ENCODE measurements at places on chromosomes 7 and 10. TPM values are rescaled to one million over a fixed set of nuclear protein-coding genes. Genes with fewer than 3 reads are reported as not detected.

DNA sequence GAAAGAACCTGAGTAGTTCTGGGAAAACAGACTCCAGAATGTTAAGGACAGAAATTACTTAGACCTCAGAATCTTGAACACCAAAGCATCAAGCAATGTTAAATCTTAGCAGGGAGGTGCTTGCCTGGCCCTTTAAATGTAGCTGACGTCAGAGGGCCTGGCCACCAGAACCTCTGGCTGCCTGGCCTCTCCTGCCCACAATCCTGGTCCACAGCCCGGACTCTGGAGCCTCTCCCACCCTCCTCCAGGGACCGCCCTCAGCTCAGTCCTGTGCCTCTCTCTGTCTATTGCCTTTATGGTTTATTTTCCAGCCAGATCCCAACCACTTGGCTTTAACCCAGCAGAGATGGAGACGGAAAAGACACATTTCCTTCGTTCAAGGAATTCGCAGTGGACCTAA, 42.2 kb upstream of the EGR2 start:
- DNase-seq = no peak

DNA sequence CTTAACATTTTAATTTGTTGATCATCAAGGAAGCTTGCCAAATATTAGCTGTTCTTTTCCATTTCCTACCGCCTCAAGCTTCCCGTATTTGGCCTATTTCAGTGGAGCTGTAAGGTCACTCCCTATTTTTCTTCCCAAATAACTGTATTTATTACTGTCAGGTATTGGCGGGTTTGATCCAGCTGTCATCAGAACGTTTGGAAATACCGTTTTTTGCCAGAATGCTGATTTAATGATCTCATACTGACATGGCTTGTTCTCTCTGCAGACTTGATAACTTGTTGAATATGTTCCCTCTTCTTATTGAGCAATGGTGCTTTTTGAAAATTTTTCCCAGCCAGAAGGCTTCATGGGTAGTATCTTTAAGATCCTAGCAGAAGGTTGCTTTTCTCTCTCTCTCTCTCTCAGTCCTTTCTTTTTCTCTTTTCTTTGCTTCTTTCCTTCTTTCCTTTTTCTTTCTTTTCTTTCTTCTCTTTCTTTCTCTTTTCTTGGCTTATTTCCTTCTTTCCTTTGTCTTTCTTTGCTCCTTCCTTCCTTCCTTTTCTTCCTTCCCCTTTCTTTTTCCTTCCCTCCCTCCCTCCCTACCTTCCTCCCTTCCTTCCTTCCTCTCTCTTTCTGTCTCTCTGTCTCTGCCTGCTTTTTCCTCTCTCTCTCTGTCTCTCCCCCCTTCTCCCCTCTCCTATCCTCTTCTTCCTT, 42.1 kb downstream of the CUX1 start:
- no peak for DNase-seq

DNA sequence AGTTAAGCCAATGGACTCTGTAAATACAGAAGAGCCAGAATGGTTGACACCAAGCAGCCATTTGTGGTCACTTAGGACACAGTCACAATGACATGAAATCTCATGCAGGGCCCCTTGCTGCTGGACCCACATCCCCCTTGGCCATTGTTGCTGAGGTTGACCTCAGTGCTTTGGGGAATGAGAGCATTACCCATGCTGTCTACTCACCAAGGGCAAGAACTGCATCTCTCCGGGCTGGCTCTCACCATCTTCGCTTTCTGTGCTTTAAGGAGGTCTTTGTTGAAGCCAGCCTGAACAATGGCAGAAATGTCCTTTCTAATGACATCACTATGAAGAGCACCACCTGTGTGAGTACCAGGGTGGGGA, 30.1 kb upstream of the ZNF488 start:
- DNase-seq = no peak

Gene GLI3
- 0.51 TPM for total RNA-seq

Gene AKR1C4
- not detected for total RNA-seq

Gene RABGEF1
- 22.8 TPM for total RNA-seq
